NCI-H1417 treated with DMSO at 0.1 percent for 48 hours (cell line): ENCODE measurements at places on chromosomes 1 and 21.
A peak's percentile ranks its signal among the peaks of the same experiment; 100 is the strongest.

DNA sequence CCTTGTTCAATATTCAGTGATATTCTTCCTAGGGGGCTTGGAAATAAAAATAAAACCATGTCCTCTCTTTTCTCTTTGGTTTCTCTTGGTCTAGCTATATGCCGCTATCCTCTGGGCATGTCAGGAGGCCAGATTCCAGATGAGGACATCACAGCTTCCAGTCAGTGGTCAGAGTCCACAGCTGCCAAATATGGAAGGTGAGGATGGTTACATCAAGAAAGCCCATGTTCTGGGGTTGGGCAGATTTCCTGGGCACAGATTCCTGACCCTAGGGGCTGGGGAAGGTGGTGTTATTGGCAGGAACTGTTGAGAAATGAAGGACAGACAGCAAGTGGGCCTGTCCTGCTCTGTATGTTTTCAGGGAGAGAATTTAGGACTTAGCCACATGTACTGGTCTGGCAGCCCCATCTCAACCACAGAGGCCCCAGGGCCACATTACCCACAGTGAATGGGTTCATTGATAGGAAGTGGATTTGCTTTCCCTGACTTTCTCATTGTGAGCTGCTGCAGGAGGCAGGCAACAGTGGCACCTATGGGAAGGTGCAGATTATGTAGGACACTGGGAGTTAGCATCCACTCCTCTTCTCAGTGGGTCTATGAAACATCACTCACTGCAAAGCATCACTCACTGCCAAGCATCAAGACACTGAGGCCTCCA is 37.4 kb upstream of the HSD17B7 start:
- no peak for DNase-seq

- DNase-seq, result no peak
Measured at GRCh38 chr1:232586679-232587078, 43.3 kb downstream of the SIPA1L2 start.

GRCh38 chr1:55310505-55310971 is 95.4 kb upstream of the USP24 start:
- DNase-seq, result no peak

GRCh38 chr1:154445040-154445472 is 39.9 kb downstream of the IL6R start:
- no peak for DNase-seq

DNA sequence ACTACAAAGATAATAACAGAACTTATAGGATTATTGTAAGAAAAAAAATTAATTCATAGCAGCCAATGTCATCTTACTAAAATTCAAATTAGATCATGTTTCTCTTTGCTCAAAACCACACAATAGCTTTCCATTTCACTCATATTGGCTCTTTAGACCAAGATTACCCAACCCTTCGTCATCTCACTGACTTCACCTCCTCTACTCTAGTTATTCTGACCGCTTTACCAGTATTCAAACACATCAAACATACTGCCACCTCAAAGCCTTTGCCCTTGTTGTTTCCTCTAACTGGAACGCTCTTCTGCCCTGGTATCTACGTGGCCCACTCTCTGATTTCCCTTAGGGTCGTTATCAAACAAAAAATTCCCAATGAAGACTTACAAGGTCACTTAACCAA is 1.7 kb downstream of the ANGPTL3 start:
- no peak for DNase-seq

DNA sequence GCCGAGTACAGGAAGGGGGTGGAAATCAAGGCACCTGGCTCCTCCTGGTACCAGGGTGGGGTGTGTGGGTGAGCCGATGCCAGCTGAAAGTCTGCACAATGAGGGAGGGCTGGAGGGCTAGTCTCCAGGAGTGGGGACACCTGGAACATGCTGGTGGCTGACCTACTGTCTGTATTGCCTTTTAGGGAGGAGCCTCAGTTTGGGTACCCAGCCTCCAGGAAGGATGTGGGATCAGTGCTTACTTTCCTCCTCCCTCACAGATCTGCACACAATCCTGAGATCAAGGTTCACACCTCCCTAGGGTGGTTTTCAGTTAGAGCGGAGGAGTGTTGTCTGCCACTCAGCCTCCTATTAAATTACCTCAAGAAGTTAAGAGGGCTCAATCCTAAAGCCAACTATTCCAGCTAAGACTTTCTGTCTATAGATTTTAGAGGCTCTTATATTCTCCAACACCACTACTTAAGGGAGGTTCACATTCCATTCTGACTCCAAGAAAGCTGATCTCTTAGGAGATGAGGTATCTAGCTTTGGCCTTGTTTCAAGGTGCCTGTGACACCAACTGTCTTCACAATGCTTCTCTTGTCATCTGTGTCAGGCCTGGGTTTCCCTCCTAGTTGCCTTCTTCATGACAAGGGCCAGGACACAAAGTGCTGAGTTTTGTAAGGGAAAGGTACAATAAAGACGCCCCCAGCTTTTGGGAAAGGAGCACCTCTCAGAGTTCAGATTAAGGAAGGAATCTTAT is 15.7 kb downstream of the SSR2 start:
- DNase-seq, result no peak

DNA sequence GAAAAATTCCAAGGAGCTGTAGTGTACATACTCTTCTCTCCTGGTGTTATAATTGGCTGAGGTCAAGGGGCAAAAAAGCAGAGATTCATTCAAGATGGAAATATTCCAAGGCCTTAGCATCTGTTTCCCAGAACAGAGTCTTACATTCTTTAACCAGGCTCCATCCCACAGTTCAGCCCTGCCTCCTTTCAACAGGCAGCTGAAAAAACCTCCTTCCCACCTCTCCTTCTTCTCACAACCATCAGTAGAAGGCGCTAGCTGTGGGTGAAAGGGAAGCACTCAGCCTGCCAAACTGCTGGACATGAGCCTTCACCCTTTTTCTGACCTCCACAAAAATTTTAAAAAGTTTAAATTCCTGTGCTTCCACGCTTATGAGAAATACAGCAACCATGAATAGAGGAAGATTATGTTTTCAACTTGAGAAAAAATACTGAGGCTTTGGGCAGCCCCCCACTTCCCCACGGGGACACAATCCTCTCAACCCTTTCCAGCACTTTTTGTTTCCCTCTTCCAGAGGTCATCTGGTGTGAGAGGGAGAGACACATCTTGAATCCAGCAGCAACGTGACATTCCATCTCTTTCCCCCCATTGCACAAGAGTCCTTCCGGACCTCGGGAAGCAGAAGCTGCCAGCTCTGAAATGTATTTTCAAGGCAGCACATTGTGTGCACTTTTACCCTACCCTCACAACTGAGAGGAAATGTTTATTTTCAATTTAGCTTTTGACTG is 43.2 kb upstream of the FMO2 start:
- no peak for DNase-seq

DNA sequence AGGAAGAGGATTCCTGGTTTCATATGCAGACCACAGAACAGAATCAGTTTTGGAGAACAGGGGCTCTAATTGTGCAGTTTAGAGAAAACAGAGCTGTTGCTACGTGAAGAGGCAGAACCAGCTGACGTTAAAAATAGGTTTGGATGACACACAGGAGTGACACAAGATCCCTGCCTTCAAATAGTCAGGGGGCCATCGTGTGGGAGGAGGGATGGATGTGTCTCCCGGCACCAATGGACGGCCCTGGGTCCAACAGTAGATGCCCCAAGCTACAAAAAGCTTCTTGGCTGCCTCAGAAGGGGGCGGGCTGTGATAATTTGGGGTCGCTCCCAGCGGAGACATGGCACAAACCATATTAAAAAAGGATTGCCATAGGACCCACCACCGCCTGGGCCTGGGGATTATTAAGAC is 87.8 kb downstream of the MRPL37 start:
- DNase-seq, result no peak

- no peak for DNase-seq
Measured at GRCh38 chr21:35159881-35160280, 110.8 kb upstream of the RUNX1 start.

DNA sequence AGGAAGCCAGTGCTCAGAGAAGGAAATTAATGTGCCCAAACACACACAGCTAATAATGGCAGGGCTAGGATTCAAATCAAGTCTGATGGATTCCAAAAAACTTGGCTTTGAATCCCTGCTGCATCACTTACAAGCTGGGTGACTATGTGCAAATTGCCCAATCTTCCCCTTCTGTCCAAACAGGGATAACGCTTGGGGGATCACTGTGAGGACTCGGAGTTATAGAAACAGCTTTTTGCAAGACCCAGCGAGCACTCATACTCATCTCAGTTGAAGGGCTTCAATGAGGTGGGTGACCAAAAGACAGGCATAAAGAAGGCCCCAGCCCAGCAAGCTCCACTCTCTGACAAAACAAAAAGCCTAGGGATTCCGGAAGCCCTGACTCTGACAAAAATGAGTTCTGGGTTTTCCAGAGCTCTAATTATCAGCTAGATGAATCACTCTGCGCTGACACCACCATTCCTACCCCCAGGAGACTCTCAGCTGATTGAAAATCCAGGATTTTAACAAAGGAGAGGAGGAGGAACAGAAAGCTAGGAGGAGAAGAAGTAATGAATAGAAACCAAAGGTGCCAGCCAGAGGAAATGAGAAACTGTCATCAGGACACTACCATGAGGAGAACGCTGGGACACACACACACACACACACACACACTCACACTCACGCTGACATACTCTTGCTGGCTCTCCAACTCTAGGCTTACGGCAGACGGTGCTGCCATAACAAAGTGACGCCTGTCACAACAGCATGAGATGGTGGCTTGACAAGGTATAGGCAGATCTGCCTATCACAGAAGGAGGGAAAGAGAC is 1.6 kb upstream of the STK40 start:
- no peak for DNase-seq

GRCh38 chr21:41170442-41170841 is 2.5 kb downstream of the BACE2 start:
- no peak for DNase-seq

DNA sequence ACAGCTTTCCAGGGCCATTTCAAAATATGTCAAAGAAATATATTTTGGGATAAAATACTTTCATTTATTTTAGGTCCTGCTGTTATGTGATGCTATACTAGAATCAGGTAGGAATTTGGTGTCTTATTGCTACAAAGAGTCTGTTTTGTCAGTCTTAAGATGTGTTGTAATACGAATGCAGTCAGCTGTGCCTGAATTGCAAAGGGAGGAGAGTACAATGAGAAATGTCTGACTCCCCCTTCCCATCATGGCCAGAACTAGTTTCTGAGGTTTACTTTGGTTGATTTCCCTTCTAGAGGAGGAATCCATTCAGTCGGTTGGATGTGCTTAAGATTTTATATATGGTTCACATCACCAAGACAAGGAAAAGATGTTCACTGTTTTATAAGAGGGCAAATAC is 75.7 kb upstream of the TNFSF18 start:
- no peak for DNase-seq

DNA sequence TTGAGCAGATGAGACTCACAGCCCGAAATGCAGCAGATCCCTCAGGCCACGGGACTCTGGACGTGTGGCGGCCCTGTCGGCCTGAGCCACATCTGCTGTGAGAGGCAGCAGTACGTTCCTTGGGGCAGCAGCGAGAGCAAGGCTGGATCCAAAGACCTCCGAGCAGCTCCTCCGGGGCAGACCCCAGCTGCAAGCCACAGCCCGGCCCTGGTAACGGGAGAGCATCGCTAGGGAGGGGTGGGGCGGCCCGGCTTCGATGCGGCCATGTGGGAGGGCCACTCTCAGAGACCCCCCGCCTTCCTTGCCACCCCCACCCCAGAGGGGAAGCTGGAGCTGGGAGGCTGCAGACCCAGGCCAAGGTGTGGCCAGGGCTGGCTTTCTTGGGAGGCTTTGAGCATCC is 17.8 kb downstream of the PRKCZ start:
- no peak for DNase-seq

GRCh38 chr1:163271535-163271934 is 50.2 kb upstream of the NUF2 start:
- DNase-seq, result no peak

- DNase-seq, result no peak
Measured at GRCh38 chr1:44803312-44804095, 3.3 kb downstream of the PLK3 start.

GRCh38 chr1:28601696-28602095 is 9.6 kb downstream of the RAB42 start:
- DNase-seq, result no peak

- no peak for DNase-seq
Measured at GRCh38 chr1:172373864-172374263, 46.6 kb upstream of the C1orf105 start.

- DNase-seq, result no peak
Measured at GRCh38 chr1:162846256-162847212, 14.4 kb downstream of the CCDC190 start.

GRCh38 chr1:201335174-201335870 is 42.2 kb downstream of the TNNT2 start:
- no peak for DNase-seq

DNA sequence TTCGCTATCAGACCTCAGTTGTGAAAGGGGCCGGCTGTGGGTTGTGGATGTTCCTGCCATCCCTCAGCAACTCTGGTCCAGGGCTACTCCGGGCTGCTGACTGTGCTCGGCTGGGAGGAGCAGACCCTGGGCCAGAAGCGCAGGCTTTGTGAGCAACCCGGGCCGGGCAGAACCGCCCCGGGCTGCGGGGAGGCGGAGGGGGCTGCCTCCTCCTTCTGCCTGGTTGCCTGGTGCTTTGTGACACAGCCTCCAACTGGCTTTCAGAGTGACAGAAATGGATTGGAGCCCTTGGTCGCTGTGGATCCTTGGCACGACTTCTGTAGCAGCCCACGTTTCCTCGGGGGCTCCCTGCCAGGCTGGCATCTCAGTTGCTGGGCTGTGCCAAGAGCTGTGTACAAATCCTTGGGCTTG is 10.0 kb downstream of the DRAXIN start:
- DNase-seq, result no peak

GRCh38 chr1:245858022-245858721 is 648.9 kb downstream of the SMYD3 start:
- DNase-seq, result peak; percentile 40

DNA sequence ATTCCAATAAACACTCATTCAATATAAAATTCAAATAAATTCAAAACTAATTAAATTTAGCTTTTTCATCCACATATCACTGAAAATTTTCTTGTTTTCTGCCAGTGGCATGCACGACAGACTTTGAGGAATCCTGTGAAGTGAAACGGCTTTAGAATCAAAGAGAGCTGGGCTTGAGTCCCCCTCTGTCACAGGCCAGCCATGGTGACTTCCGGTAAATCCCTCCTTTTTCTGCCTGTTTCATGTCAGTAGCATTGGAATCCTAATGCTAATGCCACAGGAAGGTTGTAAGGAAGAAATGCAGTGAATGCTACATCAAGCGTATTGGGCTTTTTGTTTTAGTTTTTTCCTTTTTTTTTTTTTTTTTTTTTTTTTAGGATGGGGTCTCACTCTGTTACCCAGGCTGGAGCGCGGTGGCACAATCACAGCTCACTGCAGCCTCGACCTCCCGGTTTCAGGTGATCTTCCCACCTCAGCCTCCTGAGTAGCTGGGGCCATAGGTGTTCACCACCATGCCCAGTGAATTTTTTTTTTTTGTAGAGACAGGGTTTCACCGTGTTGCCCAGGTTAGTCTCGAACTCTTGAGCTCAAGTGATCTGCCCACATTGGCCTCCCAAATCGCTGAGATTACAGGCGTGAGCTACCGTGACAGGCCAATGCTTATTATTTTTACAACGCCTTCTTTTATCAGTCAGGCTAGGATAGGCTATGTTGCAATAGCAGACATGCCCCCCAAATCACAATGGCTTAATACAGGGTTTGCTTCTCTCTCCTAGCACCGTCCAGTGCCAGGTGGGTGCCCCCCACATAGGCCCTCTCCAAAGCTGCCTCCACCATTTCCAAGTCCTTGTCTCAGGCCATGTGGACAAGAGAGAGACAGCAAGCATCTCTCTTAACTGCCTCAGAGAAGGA is 3.6 kb upstream of the MATN1 start:
- no peak for DNase-seq
